ENCODE measurements at places on chromosomes 1 and 21. TPM values are rescaled to one million over a fixed set of nuclear protein-coding genes. Genes with fewer than 3 reads are reported as not detected.

DNA sequence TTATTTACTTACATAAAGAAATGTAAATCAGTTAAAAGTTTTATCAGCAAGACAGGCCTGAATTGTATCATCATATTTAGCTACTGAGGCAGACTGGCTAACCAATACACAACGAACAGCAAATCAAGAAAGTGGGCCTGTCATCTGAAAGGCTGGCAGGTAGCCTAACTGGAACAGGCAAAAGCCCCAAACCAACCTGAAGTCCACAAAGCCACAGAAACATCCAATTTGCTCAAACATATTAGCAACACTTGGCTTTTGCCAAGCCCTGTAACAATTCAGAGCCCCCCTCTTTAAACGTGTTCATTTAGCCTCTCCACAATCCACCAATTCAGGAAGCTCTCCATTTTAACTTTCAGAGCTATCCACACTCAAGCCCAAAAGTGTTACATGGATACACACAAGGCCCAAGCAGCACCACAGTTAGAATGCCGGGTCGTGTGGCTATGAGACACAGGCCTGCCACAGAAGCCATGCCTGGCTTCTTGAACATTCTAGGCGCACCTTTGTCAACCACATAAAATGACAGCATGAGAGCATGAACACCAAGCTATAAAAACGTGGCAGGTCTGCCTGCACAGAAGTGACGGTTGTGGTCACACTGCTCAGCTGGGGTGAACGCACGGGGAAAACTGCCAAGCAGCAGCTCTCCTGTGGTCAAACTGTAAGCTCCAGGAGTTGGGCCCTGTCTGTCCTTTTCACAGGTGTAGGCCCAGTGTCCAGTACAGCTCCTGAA lies 49.3 kb downstream of the CD34 start:
- DNase-seq = no peak

DNA sequence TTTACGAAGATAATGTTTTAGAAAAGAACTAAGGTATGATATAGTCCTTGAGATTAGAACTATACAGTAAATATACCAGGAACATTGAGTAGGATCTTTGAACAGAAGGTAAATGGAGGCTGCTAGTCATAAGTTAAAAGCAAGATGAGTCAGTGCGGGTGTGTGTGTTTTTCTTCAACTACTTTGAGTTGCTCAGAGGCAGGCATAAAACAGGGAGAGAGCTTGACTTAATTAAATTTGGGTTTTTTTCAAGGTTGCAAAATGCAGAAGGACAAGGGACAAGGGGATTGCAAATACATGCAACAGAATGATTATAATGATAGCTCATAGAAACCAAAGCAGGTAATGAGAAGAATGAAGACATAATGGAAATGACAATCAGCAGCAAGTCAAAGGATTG lies 815.1 kb downstream of the NCAM2 start:
- no peak for DNase-seq

- no peak for DNase-seq
These were observed at the start of gene PLEKHG5 for GRCh38 chr1:6491480-6491962. Gene PLEKHG5, minus strand, starts transcription at chr1:6491667. Its CDS starts 14,096 bp downstream, at chr1:6477571.

DNA sequence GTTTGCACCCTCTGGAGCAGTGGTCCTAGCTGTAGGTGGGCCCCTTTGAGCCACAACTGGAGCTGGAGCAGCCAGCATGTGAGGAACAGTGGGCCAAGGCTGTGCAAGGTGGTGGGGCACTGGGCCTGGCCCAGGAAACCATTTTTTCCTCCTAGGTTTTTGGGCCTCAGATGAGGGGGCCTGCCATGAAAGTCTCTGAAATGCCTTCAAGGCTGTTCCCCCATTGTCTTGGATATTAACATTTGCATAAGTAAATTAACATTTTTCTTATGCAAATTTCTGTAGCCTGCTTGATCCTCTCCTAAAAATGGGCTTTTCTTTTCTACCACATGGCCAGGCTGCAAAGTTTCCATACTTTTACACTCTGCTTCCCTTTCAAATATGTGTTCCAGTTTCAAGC lies 212.0 kb downstream of the NTNG1 start:
- no peak for DNase-seq

DNA sequence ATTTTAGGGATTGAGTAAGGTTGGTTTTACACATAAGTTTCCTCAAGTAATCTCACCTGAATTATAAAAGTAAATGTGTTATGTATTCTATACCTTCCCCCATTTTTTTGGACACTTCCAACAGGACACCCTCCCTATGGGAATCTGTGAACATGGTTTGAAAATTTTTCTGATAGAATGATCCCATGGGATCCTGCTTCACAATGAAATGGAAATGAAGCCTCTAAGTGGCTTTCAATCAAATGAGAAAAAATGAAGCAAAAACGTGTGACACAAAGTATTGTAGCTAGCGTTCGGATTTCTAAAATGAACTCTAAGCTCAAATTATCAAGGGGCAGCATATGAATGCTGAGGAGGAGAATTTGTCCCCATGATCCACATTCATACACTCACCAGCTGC lies 1006.8 kb downstream of the ADGRL2 start:
- DNase-seq = no peak

- DNase-seq = no peak
These were observed 19.1 kb downstream of the NME7 start for GRCh38 chr1:169348383-169349036.

DNA sequence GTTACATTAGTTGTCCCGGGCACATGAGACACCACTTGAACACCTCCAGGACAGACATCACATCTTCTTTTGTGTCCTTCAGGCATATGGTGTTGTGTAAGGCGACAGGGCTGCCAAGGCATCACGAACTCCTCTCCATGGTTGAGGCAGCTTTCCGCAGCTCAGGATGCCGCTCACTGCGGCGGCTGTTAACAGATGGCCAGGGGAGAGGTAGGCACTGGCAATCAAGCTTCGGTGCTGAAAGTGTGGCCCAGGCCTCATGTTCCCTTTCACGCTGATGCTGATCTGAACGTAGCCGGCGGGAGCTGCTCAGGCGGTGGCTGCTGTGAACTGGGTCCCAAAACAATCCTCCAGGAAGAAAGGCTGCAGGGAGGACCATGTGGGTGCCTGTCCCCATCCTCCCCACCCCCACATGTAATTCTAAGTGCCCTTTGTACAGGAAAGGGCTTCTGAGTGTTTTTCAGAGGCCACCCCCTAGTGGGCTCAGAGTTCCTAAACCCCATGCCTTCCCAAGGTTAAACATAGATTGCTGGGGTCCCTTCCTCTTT lies 287.1 kb upstream of the AJAP1 start:
- DNase-seq = no peak

- no peak for DNase-seq
These were observed 188.1 kb upstream of the SAMSN1 start for GRCh38 chr21:14734191-14734590.

GRCh38 chr1:154910851-154911250 lies 25.7 kb downstream of the PMVK start:
- no peak for DNase-seq

DNA sequence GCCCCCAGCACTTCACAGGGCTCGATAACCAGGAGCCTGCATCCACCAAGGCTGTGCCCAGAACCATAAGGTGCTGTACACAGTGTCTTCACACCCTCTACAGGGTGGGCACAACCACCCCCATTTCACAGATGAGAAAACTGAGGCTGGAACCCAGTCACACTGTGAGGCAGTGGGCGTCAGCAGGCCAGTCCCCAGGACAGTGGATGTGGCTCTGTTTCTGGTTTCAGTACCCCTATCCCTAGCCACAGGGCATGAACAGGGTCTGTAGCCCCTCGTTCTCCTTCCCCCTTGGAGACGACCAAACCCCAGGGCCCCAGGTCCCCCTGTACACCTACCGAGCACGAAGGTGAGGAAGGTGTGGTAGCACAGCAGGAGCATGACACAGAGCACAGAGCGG lies 27.6 kb downstream of the TTC39A start:
- DNase-seq = no peak

DNA sequence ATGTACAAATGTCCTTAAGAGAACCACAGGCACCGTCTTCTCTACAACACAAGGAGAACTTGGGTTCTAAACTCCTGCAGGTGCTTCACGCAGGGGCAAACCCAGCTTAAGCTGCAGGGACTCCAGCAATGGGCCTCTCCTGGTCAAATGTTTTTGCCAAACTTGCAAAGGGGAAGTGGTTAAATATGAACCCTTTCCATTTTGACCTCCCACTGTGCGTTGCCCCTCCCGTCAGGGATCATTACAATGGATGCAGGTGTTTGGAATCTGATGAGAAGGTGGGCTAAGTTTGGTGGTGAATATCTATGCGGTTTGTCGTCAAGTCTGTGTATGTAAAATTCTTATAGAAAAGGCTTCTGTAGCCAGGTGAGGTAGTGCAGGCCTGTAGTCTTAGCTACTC lies 29.1 kb upstream of the SLC25A33 start:
- no peak for DNase-seq

GRCh38 chr1:230091473-230092231 lies 24.6 kb downstream of the GALNT2 start:
- no peak for DNase-seq

- DNase-seq = no peak
These were observed 267.4 kb downstream of the ATG4C start for GRCh38 chr1:63051356-63051755.

- DNase-seq = peak; percentile 56
These were observed 77.0 kb downstream of the ZMYM4 start for GRCh38 chr1:35345439-35345981.

DNA sequence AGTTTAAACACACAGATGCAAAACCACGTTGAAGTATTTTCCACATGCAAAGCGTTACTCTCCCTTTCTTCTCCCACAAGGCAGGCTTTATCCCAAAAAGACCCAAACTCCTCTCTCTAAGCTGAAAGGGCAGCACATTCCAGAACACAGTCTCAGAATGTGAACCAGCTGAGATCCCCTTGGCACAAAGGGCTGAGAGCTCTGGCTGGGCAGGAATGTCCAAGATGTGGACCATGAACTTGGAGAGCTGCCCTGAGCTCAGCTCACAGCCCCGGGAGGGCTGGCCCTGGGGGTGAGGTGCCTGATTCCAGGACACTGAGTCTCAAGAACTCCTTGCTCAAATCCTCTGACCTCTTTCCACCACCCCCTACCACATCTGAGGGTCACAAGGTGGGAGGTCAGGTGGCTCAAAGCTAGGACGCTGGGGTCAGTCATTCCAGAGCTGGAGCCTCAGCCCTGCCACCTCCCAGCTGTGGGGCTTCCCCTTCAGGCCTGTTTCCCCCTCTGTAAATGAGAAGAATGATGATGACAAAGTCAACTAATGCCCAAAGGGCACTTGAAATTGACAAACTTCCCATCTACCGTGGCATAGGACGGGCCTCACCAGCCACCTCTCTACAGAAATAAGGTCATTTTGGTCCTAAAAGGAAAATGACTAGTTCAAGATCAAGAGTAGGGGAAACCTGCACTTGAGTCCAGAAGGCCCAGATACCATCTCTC lies 11.5 kb downstream of the ALDH4A1 start:
- DNase-seq = no peak

DNA sequence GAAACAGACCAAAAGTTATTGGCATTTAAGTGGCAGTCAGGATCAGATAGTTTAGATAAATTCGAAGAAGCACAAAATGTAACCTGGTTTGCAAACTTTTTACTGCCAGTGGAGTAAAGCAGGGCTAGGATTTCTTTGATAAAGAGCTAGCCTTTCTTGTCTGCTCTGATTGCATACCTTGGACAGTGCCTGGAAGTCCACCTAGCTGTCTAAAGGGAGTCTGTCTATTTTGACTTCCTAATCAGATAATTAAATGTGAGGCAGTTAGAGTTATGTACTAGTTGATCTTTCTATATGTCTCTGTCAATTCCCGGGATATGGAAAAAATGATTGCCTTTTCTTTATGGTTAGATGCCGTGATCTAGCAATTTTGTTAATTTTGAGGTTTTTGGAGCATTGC lies 4.1 kb downstream of the GPSM2 start:
- no peak for DNase-seq

GRCh38 chr1:181448461-181448860 lies 34.9 kb upstream of the CACNA1E start:
- DNase-seq = no peak

DNA sequence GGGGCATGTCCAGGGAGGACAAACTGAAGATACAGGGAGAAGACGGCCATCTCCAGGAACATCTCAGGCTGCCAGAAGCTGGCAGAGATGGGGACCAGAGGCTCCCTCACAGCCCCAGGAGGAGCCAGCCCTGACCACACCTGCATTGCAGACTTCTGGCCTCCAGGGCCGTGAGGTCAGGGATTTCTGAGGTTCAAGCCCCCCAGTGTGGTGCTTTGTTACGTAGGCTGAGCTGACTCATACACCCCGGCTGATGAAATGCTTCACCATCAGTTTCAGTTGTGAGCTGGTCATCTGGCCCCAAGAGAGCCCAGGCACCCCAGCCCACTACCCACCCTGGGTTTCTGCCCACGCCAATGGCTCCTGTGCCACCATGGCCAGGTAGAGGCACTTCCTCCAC lies 106.4 kb downstream of the SIK1 start:
- DNase-seq = no peak

- no peak for DNase-seq
These were observed 104.9 kb upstream of the PTGFR start for GRCh38 chr1:78385744-78386462.

DNA sequence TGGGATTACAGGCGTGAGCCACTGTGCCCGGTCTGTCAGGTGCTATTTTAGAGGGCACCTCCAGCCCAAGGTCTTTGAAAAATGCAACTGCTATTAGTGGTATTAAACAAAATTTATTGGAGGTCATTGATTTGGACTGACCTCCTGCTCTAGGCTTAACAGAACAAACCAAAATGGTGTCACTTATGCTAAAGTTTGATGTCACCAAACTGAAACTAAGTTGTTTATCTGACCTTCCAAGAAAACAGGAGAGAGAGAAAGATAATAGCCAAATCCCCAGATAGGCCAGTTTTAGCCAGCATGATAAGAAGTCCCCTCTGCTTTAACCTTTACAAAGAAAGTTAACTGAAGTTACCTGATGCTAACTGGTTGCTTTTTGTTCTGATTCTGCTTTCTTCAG lies 8.1 kb upstream of the INAVA start:
- no peak for DNase-seq

DNA sequence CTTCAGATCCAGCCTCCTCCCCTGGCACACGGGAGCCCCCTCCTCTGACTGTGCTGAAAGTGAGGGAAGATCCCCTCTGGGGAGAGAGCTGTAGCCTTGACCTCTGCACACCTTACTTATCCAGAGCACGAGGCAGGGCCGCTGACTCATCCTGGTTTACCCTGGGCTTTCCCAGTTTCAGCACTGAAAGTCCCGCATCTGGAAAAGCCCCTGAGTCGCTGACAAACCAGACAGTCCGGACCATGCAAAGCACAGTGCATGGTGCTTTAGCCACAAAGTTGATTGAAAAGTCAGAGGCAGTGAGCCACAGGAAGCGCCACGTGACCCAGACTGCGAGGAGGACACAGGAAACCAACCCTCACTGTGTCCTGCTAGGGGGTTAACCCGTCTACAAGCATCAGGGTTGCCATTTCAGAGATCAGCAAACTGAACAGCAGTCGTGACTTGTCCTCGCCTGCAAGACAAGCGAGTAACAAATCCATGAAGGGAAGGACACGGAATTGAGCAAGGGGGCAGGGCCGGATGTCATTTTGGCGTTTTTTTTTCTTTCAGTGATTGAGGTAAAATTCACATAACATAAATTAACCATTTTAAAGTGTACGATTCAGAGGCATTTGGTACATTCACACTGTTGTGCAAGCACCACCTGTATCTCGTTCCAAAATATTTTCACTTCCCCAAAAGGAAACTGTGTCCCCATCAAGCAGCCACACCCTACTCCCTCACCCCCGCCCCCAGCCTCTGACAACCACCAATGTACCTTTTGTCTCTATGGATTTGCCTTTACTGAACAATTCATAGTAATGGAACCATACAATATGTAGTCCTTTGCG lies 19.9 kb upstream of the IFNGR2 start:
- DNase-seq = peak; percentile 54

The ENAH gene
- 29.8 TPM for polyA plus RNA-seq

The BSND gene
- polyA plus RNA-seq = not detected

The UMODL1 gene
- not detected for polyA plus RNA-seq

The LCE5A gene
- not detected for polyA plus RNA-seq

Measured in right cardiac atrium (tissue), 5 donors.